ENCODE measurements at places on chromosomes 5 and 9. TPM values are rescaled to one million over a fixed set of nuclear protein-coding genes. Genes with fewer than 3 reads are reported as not detected.
A peak's percentile ranks its signal among the peaks of the same experiment; 100 is the strongest.

GRCh38 chr9:112867275-112867991 is 23.2 kb downstream of the SLC46A2 start:
- DNase-seq: peak; percentile 82

DNA sequence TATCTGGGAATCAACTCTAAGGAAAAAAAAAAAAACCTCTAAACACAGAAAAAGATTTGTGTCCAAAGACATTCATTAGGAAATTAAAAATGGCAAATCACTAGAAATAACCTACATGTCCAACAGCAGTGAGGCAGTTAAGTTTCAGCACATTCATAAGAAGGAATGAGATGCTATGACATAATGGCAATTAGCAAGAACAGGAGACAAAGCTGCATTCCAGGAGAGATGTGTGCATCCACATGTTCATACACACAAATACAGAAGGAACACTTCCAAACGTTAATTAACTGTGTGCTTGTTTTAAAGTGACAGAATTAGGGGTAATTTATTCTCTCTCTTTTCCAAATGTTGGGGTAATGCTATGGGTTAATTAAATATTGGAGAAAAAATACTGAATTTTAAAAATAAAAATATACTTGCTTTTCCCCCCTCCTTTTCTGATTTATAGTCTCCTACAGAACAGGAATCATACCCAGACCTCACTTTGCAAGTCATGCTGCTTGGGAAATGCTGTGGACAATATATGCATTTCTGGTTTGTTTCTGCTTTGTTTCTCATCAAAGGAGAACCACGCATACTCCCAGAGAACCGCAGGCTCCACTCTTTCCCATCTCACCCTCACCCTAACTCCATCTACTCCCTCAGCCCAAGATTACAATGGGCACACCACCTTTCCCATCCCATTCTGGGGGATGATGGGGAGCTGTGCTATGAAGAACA is 114.1 kb downstream of the CDK5RAP2 start:
- DNase-seq: no peak

DNA sequence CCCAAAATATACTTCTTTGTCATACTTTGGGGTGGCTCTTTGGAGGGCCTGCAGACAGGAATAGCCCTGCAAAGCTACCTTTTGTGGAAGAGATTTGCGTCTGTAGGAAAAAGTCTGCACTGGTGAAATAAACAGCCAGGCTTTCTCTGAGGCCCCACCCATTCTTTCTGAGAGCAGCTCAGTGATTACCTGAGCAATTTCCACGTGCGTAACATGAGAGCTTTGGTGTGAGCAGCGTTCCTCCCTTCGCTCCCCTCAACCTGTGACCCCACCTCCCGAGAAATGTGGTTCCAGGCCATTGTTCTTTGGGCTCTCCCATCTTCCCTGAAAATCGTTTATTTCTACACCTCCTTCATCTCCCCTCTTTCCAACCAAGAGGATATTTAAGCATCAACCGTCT is 23.8 kb upstream of the FBP1 start:
- no peak for DNase-seq

TSC1 gene
- total RNA-seq: 22.4 TPM

PDZD2 gene
- total RNA-seq: 1.2 TPM

PCDHGA3 gene
- total RNA-seq: 10.3 TPM

GRCh38 chr5:132754947-132755346 is 7.7 kb downstream of the CCNI2 start:
- no peak for DNase-seq

DNA sequence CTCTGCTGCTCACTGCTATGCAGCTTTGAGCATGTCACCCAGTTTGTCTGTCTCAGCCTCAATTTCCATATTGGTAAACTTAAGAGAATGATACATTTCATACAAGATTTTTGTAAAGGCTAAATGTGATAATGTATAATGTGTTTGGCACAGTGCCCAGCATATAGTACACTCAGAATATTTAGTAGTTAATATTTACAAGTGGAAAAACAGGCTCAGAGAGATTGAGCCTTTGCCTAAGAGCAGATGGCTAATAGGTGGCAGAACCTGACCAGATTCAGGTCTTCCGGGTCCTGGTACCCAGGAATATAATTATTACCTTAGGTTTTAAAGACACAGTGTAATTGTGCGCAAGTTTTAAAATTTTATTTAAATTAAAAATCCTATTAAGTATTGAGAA is 46.8 kb upstream of the KIAA1958 start:
- DNase-seq: no peak

OR1Q1 gene
- total RNA-seq: not detected

DNA sequence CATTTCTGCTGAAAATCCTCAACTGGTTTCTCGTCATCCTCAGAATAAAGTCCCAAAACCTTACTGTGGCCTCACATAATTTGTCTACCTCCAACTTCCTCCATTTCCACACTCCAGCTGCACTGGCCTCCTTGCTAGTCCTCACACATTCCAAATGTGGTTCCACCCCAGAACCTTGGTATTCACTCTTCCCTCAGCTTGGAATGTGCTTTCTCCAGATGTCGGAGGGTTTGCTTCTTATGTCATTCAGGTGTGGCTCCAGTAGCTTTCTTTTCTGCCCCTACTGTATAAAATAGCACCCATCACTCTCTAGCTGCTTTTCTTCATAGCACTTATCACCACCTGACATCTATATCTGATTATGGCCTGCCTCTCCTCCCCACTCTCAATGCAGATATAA is 102.5 kb upstream of the IFNK start:
- no peak for DNase-seq

ENTREP1 gene
- total RNA-seq: 0.08 TPM

DNA sequence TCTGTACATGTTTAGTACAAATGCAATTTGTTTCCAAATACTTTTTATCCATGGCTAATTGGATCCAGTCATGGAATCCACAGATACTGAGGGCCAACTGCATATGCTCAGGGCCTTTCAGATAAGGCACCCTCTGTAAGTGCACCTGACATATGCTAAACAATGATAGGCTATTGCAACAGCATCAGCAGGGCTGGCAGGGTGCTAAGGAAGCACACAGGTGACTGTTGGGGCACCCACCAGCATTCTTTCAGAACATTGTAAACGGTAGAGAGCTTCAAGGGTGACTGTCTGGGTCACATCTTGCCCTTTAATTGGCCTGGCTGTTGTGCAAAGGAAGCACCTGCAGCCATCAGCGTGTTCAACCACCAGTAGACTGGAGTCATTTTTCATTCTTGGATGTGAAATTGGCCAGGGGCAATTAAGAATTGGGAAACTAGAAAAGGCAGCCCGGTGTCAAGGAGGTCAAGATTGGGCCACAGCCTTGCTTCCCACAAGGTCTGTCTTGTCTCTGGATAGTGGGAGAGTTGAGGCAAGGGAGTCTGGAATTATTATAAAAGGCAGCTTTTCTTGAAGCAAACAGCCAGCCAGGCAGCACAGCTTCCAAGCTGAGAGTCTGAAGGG is 129.3 kb upstream of the RAI14 start:
- no peak for DNase-seq

DNA sequence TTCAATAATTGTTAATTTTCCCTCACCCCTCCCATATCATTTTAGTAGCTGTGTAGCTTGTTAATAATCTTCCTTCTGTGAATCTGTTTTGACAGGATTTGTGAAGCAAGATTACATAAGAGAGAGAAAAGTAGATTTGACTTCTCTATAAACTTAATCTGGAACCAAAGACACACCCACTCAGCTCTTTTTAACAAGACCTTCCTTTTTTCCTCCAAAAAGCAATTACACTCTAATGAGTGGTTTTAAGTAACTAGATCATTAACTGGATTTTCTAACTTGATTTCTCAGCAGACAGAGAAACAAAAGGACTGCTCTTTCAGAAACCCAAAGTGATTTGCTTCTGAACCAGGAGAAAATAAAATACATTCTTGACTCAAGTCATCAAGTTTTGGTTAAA is 21.9 kb downstream of the RFK start:
- no peak for DNase-seq

- DNase-seq: no peak
Observed at GRCh38 chr5:9212605-9213004, 333.3 kb downstream of the SEMA5A start.

DNA sequence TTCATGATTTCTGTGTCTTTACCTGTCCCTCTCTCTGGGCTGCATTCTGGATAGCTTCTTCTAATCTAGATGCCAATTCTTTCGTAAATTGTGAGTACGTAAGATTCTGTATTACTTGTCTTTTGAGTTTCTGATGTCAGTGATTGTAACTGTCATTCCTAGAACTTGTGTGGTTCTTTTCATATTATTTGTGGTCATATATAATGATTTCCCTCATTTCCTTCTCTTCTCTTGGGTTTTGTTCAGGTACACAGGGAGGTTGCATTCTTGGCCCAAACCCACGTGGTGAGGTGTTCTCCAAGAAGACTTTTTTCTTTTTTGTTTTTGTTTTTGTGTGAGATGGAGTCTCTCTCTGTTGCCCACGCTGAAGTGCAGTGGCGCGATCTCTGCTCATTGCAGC is 13.8 kb downstream of the UGCG start:
- DNase-seq: no peak

- no peak for DNase-seq
Observed at GRCh38 chr5:151030379-151030778, 10.0 kb downstream of the GPX3 start.

DNA sequence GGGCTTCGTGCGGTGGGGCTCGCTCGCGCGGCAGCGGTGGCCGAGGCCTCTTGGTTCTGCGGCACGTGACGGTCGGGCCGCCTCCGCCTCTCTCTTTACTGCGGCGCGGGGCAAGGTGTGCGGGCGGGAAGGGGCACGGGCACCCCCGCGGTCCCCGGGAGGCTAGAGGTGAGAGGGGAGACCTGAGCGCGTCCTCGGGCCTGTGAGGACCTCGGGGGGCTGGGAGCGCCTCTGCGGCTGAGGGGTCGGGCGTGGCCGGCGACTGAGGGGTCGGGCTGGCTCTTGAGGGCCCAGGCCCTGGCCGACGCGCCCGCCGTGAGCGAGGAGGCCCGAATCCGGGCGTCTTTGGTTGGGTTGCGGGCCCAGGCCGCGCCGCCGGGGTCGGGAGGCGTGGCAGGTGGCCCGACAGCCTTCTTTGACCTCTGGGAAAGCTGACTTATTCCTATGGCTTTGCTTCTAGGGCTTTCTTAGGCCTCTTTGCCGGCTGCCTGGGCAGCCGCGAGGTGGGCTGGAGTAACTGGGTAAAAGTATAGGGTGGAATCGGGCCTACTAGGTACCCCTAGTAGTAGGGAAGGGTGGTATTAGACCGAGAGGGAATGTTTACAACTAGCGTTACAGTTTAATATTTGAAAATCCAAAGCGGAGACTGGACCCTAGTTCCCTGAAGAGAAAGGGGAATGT is at the start of gene CANX:
Gene CANX, plus strand, starts transcription at position 33 of the 681 bp plus-strand sequence. CDS start 6,715 bp downstream, outside the sequence.
- DNase-seq: no peak

- DNase-seq: no peak
Observed at GRCh38 chr9:112310826-112311225, 22.6 kb downstream of the PTBP3 start.
